ENCODE measurements at places on chromosomes 3 and 15.

GRCh38 chr3:195557322-195557721, 14.2 kb upstream of the PPP1R2 start:
- DNase-seq = no peak

- DNase-seq = peak; percentile 71
Measured at GRCh38 chr3:194682694-194683310, 2.9 kb upstream of the FAM43A start.

DNA sequence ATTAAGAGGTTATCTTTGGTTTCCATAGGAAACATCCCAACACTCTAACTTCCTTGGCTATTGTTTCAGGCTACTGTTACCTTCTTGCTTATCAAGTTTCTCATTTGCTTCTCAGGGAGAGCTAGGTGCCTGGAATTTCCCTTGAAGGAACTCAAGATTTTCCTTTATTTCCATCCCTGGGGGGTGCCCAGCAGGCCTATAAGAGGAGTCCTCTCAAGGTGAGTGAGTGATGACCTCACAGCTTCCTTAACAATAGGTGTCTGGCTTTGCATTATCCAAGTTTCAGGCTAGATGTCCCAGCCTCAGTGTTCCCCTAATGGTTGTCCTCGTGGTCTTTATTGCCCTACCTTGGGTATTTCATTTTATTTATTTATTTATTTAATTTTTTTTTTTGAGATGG, 12.1 kb upstream of the CTSH start:
- no peak for DNase-seq

DNA sequence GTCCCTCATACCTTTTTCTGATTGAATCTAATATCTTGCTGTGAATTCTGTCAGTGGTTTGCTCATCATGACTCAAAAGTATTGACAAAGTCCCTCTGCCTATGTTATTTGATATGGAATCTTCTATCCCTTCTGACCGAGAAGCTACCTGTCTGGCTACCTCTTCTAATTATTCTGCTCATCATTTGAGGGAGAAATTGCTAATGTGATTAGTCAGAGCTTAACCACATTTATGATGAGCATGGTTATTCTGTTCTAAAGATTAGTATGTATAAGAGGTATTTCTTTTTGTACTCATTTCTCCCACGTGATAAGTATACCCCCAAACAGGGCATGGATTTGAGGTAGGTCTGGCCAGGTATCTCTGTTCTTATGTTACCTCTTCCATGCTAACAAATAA, 428.4 kb upstream of the KCNMB2 start:
- DNase-seq = no peak

DNA sequence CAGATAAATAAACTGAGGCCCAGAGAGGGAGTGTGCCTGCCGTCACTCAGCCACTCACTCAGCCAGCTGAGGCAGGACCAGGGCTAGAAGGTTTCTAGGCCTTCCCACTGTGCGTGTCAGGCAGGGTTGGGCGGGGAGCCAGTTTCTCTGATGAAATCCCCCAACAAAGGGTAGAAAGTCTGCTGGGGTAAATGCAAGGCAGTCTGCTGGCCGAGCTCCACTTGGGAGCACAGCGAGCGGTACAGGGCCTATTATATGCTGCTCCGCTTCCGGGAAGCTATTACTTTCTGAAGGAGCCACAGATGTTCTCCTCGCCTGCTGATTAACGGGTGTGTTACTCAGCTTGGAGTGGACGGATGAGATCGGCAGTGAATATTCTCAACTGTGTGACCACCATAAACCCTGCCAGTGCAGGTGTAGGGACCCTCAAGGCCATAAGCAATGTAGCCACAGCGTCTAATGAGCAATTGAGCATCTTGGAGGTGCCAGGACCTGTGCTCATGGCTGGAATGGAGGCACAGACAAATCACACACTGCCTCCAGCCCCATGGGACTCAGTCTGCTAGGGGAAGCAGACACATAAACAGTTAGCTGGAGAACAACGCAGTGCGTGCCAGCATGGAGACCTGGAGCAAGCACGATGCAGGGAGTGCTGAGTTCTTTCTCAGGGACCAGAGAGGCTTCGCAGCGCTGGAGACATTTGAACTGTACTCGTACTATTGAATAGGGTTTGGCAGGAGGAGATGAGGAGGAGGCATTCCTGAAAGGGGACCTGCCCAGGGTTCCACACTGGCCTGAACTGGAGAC, 42.1 kb downstream of the CORO2B start:
- no peak for DNase-seq

DNA sequence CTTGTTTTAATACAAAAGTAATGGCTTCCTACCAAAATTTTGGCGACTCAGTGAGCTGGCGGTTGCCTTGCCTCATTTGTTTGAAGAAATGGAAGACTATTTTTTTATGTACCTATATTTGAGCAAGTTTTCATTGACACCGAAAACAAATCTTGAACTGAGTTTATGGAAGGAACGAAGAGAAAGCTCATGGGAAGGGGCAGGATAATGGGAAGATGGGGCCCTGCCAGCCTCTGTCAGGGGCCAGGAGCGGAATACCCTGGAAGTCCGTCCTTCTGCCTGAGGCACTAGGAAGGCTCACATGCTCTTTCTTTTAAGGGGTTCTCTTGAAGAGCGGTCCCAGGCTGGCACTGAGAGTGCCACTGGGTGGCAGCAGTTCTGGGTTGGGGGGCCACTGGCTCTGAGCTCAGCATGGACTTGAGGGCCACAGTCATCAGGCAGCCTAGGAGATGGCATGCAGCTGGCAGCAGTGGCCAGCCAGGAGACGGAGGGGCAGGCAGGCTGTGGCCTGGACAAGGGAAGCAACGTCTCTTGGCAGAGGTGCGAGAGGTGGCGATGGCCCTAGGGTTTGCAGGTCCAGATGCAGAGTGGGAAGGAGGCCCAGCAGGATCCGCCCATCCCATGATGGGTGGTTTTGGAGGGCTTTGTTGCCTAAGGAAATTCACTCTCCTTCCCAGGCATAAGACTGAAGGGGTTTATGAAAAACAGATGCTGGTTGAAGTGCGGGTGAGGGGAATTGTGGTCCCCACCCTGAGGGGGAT, 41.6 kb downstream of the ISG20 start:
- DNase-seq = no peak

DNA sequence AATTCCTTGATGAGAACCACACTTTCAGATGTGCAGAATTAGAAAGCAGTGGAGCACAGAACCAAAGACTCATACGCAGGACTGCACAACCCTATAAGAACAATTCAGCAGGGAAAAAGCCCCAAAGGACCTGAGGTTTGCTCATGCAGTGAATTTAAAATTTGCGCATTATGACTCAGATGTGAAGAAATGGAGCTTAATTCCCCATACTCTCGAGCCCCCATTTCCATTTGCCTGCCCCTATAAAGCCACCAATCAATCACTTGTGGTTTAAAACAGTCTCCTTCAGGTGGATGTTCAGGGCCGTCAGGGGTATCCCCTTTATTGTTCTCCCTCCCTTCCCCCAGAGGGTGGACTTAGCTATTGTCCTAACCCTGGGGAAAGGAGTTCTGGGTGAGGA, 221.2 kb downstream of the IGSF11 start:
- no peak for DNase-seq

DNA sequence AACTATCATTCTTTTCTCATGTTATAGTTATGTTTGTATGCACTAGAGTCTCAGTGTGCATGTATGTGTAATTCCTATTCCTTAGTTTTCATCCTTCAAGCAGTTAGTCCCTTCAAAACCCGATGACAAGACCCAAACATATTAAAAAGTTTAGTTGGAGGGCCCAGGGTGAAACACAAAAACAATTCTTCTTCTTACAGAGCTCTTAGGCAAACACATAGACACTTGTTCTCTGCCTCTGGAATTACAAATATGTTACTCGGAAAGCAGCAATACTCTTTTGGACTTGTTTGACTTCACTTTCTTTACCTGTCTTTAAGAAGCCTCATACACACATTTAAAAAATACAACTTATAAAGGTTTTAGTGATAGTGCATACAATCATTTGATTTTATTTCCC, 763 bp upstream of the CNTN6 start:
- no peak for DNase-seq

DNA sequence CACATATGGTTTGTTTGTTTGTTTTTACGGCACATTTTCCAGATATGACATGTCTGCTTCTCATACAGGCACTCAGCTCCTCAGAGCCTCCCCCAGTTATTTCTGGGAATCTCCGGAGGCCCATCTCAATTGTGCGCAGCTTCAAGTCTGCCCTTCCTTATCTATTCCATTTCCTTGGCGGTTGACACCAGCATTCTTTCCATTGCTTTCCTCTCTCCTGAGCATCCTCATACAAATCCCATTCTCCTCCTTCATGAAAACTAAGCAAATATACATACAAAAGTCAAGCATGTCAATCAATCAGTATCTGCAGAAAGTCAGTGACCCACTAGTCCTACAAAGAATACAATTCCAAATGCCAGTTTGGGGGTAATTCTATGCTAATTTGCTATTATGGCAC, 166.7 kb downstream of the SQOR start:
- no peak for DNase-seq

DNA sequence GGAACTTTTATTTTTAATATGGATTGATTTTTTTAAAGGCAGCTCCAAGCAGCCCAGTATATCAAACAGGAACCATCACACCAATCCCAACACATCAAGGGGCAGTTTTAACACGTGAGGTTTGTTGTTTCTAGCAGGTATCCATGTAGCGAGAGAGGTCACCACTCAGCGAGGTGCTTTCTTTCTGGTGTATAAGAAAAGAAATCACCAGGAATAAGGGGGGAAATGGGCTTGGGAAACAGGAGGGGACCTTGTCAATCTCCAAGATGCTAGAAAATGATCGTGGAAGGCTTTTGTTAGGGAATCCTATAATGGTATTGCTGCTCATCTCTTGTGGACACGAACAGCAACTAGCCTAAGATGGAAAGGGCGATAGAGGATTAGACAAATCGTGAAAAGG, 402.9 kb upstream of the ATP11B start:
- DNase-seq = no peak

DNA sequence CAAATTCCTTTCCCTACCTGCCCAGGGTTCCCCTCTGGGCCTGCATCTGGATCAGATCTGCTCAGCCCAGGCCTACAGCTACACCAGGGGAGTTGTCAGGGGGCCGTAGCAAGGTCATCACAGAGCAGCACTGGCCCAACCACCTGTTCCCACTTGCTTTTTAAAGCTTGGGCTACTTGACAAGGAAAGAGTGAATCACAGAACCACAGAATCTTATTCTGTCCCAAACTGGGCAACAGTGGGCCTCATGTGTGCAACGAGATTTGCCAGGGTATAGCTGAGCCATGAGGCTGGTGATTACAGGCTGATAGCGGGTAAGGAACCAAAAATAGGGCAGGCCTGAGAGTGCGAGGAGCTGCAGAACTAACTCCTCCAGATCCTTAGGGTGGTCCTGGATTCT, 66.7 kb downstream of the MYLK start:
- no peak for DNase-seq

GRCh38 chr15:69783211-69783610, 314.5 kb downstream of the TLE3 start:
- no peak for DNase-seq

- no peak for DNase-seq
Measured at GRCh38 chr3:147415874-147416273, 6.7 kb downstream of the ZIC1 start.

DNA sequence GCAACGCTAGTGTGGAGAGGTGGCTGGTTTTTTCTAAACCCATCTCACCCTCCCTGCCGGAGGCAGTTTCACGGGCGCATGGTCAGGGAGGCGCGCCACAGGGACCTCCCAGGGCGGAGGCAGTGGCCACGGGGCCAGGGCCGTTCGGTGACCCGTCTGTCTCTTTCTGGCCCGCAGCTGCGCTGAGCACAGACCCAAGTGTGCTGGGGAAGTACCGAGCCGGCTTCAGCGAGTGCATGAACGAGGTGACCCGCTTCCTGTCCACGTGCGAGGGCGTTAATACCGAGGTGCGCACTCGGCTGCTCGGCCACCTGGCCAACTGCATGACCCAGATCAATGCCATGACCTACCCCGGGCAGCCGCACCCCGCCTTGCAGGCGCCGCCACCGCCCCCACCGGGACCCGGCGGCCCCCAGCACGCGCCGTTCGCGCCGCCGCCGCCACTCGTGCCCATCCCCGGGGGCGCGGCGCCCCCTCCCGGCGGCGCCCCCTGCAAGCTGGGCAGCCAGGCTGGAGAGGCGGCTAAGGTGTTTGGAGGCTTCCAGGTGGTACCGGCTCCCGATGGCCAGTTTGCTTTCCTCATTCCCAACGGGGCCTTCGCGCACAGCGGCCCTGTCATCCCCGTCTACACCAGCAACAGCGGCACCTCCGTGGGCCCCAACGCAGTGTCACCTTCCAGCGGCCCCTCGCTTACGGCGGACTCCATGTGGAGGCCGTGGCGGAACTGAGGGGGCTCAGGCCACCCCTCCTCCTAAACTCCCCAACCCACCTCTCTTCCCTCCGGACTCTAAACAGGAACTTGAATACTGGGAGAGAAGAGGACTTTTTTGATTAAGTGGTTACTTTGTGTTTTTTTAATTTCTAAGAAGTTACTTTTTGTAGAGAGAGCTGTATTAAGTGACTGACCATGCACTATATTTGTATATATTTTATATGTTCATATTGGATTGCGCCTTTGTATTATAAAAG, 1.8 kb downstream of the HES1 start:
- peak; percentile 61 for DNase-seq

DNA sequence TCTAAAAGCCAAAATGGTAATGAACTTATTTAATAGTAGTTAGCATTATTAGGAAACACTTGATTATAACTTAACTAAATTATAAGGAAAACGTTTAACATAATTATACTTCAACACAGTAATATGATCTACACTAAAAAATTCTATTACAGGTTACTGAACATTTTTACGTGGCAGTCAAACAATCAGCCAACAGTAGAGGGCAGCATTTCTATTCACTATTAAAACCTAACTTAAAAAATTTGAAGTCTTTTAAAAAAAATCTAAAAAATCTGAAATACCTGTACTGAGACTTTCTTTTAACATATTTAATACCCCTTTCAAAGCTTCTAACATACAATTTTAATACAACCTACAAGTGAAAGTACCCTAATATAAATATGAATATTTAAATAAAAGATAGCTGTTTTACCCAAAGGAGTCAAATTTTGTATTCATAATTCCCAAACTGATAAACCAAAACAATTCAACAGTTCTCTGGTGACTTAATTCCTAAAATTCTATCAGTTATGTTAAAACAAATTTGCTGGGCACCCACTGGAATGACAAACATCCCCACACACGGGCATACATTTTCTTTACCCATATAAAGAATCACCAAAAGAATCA, 41.5 kb downstream of the DLG1 start:
- DNase-seq = peak; percentile 36

DNA sequence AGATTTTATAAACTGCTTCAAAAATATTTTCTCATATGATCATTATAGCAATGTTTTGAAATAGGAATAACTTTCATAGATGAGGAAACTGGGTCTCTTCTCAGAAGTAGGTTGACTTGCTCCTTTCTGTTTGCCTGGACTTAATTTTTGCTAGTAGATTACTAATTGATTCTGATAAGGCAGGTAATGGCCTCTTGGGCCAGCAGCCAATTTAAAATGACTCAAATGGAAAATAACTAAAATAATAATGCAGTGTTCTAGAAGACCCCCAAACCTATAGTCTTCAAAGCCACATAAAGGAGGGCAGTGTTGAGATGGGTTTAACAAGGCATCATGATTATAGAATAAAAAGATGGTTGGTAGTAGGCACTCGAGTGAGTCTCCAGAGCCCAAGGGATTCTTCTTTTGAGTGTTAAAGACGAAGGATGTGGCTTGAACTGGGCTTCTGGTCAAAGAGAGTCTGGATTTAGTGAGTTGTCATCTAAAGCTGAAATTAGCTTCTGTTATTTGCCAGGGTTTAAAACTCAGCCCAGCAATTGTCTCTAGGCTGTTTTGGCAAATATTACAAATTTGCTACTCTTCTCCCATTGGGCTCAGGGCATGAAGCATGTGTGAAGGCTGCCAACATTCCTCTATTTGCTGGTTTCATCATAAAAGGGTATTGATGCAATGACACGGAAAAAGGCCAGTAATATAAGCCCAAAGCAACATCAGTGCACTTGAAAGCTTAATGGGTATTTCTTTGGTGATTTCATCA, 297.1 kb upstream of the MEIS2 start:
- no peak for DNase-seq
